ENCODE measurements at places on chromosomes 6 and 20.

DNA sequence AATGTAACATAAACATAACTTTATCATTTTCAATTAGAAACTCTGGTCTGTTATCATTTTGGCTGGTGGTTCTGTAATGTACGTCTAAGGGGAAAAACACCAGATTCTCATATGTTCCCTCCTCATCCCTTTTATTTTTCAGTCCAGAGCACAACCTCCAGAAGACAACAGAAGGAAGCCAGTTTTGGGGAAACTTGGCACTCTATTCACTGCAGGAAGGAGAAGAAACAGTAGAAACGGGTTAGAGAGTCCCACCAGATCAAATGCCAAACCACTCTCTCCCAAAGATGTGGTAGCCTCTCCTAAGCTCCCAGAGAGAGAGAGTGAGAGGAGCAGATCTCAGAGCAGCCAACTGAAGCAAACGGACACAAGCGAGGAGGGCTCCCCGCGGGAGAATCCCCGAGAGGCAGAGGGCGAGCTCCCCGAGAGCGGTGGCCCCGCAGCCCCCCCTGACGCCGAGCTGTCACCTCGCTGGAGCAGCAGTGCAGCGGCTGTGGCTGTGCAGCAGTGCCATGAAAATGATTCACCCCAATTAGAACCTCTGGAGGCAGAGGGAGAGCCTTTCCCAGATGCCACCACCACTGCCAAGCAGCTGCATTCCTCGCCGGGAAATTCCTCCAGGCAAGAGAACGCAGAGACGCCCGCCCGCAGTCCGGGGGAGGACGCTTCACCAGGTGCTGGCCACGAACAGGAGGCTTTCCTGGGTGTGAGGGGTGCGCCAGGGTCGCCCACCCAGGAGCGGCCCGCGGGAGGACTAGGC lies 117.8 kb downstream of the RTN4IP1 start:
- DNase-seq, result no peak

DNA sequence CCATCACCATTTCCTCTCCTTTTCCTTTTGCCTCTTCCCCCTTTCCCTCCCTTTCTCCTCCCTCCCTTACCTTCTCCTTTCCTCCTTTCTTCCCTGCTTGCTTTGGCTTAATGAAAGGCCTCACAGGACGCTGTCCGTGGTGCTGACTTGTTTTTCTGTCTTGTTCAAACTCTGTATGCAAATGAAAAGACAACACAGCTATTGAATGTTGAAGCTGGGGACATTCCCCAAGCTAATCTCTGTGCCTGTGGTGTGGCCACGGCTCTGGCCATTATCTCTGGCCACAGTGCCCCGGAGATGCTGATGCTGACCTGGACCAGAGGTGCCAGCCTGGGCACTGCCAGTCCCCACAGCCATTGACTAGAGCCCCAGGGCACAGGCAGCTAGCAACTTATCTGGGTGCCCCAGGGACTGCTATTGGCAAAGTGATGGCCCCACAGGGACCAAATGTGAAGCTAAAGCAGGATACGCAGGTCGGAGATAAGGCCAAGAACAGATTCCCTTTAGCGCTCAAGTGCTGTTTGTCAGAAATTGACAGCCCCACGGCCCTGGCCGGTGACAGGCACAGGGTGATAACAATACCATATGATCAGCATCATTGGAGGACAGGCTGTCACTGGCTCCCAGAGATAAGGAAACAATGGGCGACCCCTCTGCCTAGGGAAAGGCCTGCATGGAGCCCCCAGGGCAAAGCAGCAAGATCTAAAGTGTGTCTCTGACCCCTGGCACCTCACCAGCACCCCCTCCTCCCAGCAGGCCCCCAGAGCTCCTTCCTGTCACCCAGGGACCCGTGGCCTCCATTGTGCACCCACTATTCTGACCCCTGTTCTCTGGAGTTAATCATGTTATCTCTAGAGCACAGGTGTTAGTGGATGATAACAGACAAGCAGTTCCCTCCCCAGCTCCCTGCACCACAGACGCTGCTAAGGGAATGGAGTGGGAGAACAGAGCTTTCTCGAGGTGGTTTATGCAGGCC lies 31.6 kb upstream of the SLC32A1 start:
- DNase-seq, result peak; percentile 84

DNA sequence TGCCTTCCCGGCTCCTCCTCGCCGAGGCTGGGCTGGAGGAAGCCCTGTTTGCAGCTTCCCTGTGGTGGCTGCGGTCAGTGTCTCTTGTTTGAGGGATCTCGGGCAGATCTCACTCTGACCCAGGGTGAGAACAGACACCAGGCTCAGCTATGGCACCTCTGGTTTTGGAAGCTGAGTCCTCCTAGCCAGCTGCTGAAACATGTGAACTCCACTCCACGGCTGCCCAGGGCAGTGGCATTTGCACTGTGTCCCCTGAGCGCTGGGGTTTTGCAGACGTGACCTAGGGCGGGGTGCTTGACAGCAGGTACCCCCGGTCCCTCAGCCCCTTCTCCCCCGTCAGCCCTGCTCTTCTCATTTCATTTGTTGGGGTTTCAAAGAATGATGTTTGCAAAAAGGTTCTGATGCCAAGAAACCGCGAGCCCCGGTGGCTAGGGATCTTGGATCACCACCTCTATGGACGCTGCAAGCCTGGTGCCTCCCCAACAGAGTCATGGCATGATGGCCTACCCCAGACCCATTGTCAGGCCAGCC lies 55.0 kb upstream of the DACT2 start:
- no peak for DNase-seq

- no peak for DNase-seq
These were observed 75.3 kb downstream of the SNAP91 start for GRCh38 chr6:83633609-83634008.

DNA sequence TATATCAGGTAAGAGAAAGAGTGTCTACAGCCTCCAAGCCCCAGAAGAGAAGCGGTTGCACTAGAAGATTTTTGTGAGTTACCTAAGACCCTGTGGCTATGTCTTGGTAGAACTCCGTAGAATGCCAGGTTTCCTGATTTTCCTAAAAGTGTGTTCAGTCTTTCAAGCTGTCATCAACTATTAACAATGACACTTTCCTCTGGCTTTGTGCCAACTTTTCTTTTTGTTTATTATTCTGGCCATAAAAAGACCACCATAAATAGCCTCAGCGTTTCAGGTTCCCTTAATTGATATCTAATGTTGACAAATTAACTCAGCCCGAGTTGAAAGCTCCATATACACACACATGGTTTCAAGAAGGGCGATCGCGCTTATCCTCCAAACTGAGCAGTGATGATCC lies 1.2 kb downstream of the PAK5 start:
- DNase-seq, result no peak

DNA sequence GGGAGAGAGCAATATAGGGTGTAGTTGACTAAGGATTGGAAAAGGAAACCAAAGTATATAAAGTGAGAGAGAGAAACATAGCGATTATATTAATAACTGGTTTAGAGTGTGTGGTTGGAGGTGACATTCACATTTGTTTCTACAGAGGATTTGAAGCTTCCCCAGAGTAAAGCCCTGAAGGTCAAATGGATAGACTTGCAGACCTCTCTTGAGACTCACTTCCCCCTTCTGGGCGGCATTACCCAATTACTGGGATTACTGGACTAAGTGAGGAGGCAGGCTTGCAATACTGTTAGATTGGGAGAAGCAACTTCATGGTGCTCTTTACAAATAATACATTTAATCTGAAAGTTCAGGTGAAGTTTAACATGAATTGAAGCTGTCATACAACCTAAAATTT lies 10.7 kb downstream of the FIG4 start:
- no peak for DNase-seq

DNA sequence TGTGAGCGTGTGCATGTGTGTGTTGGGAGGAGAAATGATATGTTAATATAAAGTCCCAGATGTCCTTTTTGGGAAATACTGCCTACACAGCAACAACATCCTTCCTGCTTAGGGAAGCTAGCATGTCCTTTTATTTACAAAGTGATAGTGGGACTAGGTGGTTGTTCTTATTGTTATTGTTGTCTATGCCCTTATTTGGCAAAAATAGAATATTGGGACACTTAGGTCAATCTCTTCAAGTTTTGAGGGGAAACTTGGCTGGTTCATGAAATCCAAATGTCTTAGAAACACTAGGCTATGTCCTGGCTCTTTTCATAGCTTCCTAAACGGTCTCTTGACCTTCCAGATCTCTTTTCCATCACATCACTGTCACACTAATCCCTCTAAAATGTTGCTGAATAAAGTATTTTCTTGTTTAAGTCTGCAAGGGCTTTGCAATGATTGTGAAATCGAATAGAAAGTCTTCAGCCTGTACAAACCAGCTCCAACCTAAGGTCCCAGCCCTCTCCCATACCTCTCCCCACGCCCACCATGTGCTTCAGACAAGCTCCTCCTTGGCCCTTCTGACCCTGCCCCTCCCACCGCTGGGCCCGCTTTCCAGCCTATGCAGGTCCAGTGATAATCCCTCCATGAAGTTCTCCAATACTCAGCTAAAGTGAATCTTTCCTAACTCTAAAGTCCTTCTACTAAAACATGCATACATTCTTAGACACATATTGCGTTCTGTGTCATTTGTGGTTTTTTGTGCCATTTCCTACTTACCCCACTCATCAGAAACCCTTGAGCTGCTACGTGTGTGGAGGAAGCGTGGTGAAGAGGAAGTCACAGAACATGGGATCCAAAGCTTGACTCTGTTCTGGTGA lies 205.1 kb downstream of the LY86 start:
- DNase-seq, result no peak

DNA sequence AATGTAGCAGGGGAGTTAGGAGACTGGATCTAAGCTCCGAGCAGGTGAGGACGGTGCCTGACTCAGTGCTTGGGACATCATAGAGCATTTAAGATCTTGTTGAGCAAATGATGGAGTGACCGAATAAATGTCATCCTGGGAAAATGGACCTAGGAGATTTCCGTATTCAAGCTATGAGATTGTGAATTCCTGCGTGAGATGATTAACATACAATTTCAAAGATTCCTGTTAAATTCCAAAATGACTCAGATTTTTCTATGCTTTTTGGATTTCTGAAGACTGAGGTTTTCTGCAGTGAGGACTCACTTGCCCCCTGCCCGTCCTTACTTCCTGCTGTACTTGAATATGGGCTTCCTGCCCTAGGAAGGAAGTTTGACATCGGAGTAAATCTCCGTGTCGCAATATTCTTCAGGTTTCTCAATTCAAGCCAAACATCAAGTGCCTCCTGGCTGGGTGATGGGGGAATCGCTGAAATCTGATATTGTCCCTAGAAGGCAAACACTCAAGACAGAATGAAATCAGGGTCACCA lies 5.2 kb downstream of the SYTL3 start:
- DNase-seq, result no peak

GRCh38 chr6:43916924-43917877 lies 147.2 kb downstream of the VEGFA start:
- DNase-seq, result no peak

DNA sequence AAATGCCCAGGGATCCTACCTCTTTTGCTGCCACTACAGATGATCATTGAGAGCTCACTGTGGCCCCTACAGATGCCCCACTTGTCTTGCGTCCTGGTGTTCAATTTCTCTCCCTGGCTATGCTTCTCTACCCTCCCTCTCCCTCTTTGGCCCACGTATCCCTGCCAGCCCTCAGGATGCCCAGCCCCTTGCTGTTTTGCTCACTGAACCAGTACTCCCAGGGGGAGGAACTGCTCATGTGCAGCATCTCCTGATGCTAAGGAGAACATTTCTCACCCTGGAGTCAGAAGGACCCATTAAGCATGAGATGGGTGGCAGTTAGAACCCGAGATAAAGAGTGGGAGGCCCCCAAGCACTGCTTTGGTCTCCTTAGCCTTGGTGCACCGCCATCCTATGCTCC lies at the start of gene WFDC9:
Gene WFDC9, minus strand, starts transcription at position 101 of the 400 bp plus-strand sequence. CDS start 21,103 bp downstream, outside the sequence.
- no peak for DNase-seq

- DNase-seq, result no peak
These were observed 20.3 kb downstream of the ASXL1 start for GRCh38 chr20:32378461-32378860.

DNA sequence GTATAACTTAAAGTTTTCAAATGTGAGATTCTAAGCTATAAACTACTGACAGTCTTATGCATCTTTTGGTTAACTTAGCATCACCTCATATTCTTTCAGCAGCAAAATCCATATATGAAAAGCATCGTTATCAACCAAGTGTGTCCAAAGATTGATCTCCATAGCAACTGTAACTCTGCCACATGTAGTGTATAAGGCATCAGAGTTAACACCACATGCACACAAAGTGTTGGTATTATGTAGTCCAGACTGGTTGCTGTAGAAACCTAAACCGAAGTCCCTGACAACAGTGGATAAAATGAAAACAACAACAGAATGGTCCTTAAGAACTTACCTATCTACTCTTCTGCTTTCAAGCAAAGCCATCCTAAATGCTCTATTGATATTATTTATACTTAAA lies 39.6 kb downstream of the PDSS2 start:
- no peak for DNase-seq

DNA sequence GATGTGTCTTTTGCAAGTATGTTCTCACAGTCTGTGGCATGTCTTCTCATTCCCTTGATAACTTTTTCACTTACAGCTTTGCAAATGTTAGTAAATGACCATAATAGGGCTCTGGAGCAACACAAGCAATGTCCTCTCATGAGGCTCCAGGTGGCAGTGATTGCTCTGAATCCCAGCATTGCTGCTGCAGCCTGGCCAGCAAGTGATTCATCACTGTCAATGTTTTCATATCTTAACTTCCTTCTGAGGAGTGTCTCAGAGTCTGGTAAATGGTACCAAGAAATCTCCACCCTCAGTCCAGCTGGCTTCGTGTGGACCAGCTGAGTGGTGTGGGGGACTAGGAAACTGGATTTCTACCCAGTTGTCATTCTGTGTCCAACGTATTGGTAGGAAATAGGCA lies 139.6 kb downstream of the MYLK4 start:
- DNase-seq, result no peak

Measured in iPS DF 6.9 (cell line).